Stimulated activated CD4-positive, alpha-beta T cell treated with anti-CD3 and anti-CD28 coated beads, TNF-alpha, amount 100 ng/mL, for 4 hours (primary cell): ENCODE measurements at places on chromosomes 13 and 19.

GRCh38 chr13:43206838-43207237, 183.5 kb downstream of the DNAJC15 start:
- no peak for DNase-seq

DNA sequence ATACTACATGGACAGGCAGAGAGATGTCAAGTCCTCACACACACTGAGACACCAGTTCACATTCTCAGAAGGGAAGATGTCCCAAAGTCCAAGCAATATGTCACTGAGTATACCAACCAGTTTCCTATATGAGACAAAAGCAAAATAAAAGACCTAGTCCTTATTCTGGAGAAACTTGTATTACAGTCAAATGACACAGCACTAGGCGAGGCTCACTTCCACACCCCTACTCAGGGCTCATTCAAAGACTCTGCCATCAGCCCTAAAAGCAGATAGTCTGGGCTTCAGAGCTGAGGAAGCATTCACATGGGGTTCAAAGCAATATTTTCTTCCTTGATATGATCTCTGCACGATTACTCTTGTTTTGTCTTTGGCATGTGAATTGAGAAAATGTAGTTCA, 129.9 kb upstream of the UBL3 start:
- no peak for DNase-seq

DNA sequence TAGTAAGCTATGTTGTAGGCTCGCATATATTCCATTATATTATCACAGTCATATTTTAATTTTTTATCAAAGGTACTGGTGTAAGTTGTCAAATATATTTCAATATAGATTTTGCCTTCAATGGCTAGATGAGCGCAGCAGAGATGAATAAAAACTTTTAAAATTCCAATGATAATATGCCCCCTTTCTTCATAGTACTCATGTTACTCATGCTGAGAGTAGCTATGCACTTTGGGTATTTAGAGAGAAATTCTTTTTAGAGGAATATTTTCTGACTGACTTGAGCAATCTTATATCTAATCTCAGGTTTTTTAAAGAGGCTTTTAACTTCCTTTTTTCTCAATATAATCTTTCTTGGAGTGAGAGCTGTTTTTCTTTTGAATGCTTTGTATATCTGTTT, 11.4 kb downstream of the ZNF254 start:
- no peak for DNase-seq

GRCh38 chr13:112973577-112973951, 4.5 kb downstream of the MCF2L start:
- DNase-seq = no peak

- no peak for DNase-seq
Measured at GRCh38 chr19:29445246-29445645, 80.5 kb upstream of the VSTM2B start.

DNA sequence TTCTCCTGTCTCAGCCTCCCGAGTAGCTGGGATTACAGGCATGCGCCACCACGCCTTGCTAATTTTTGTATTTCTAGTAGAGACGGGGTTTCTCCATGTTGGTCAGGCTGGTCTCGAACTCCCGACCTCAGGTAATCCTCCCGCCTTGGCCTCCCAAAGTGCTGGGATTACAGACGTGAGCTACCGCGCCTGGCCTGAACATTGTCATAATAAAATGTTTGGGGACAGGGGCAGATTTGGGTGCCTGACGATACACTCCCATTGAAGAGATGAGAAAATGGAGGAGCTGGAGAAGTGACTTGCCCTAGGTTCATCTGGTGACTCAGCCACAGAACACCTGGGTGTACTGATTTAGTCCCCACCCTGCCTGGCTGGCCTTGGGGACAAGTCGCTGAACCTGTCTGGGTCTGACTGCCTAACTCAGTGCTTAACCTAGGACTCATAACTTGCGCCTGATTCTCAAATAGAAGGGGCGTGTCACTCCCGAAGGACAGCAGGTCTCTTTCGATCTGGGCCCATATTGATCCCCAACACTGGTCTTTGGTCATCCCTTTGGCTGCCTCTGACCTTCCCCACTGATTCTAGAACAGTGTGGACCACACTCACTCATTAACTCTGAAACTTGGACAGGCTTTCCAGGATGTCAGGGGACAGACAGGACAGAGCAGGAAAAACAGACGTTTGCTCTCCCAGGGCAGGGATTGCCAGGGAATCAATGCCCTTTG, 7.6 kb upstream of the BICRA start:
- no peak for DNase-seq

- no peak for DNase-seq
Measured at GRCh38 chr13:100176801-100177400, 88.0 kb downstream of the PCCA start.

DNA sequence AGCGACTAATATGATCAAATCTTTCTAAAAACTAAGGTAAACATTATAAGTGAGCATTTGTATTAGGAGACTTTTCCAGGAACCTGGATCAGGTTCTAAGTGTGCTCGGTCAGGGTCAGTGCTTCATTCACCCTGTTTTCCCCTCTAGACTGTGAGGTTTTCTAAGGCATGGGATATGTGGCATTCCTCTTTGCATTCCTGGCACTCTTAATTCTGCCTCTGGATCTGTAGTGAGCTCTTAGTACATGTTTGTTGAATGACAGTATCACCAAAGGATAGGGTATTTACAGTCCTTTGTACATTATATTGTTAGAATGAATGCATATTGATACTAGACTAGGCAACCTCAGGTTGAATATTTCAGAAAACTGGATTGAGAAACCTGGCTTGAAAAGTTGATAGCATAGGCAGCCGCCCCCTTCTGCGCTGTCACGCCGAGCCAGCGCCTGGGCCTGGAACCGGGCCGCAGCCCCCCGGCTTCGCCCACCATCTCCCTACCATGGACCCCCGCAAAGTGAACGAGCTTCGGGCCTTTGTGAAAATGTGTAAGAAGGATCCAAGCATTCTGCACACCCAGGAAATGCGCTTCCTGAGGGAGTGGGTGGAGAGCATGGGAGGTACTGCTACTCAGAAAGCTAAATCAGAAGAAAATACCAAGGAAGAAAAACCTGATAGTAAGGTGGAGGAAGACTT, 156.5 kb downstream of the KCNRG start:
- DNase-seq = no peak

GRCh38 chr13:50616101-50616500, 227.4 kb downstream of the DLEU7 start:
- DNase-seq = no peak

DNA sequence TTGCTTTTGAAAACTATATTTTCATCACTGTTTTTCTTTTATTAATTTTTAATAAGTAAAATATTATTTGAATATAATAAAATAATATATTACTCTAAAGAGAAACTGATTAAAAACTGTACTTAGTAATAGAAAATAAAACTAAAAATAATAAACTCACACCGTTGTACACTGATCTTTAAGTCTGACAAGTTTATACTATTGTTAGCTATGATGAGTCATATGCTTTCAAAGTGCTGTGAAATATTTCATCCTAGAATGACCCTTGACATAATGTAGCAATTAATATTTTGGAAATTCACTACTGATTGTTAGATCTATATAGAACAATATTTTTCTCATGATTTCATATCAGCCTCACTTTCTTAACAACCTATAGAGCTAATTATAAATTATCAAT, 1040.6 kb upstream of the SPRY2 start:
- no peak for DNase-seq

DNA sequence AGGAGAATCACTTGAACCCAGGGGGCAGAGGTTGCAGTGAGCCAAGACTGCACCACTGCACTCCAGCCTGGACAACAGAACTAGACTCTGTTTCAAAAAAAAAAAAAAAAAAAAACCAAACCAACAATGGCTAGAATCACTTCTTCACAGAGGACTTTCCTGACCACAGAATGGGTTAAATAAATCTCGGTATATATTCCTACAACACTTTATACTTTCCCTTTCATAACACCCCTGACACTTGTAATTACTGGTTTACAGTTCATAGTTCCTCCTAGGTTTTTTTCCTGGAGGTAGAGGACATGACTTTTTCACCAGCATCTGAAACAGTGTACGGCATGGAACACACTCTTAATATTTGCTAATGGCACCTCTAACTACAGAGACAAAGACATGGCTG, 31.4 kb downstream of the ZDHHC20 start:
- DNase-seq = no peak

DNA sequence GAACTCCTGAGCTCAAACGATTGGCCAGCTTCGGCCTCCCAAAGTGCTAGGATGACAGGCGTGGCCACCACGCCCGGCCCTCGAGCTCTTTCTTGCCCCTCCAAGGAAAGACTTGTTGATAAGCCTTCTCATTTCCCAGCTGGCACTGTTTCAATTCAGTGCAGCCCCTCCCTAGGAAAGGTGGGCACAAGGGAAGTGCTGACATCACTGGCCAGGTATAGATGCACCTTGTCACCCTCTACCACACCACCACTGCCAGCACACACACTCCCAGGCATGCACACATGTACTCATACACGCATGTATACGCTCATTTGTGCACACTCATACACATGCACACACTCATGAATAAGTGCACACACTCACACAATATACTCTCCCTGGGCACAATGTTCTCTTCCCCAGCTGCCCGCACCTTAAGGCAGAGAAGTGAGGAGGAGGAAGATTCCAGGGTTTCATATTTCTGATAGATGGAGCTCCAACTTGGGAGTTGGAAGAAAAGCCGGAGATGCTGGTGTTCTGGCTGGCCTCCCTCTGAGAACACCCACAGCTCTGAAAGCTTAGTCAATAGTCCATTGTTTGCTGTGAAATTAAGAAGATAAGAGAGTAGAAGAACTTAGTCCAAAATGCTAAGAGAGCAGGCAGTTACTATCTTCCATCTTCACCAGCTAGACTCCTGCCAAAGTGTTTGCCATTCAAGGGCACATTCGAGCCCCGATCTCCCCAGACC, 196.7 kb downstream of the FOXO1 start:
- no peak for DNase-seq

- DNase-seq = no peak
Measured at GRCh38 chr13:42247883-42248282, 24.1 kb upstream of the AKAP11 start.

GRCh38 chr13:46507981-46508380, 45.0 kb upstream of the LRCH1 start:
- DNase-seq = no peak

DNA sequence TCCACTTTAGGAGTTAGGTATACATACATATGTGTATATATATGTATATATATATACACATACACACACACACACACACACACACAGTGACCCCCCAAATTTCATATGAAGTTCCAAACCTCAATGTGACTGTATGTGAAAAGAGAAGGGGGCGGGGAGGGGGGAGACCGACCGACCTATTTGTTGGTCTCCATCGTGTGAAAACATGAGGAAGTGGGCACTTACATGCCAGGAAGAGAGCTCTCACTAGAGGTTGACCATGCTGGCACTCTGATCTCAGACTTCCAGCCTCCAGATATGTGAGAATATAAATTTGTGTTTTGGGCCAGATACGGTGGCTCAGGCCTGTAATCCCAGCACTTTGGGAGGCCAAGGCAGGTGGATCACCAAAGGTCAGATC, 24.6 kb downstream of the ZNF562 start:
- DNase-seq = no peak

DNA sequence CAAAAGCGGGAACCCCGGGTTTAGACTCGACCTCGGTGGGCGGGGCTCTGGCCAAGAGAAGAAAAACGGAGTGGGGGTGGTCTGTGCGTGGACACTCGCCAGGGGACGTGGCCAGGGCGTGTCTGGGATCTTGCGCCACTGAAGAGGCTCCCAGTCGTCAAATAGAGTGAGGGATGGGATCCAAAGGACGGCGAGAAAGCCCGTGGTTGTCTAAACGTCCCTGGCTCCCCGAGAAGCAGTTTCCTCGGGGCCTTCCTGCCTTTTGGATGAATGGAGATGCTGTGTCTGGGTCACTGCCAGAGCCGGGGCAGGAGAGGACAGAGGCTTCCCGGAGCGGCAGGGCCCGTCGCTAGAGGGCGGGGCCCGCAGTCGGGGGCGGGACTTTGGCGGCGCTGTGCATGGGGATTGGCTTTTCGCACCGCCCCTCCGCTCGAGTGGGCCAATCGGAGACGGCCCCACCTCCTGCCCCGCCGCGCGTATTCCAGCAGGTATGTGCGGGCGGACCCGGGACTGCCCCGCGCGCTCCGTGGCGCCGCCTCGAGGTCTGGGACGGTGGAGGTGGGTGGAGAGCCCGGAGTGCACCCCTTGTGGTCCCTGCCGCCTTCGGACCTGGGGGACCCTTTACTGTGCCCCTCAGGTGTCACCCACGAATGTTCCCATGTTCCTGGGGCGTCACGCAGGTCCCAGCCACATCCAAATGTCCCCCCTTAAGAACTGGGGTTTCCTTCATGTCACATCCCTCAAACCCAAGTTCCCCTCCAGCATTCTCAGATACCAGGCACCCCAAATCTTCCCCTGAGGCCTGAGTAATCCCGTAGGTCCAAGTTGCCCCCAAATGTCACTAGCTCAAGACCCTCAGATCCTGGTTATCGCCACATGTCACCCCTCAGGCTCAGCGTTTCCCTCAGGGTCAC, 38.3 kb downstream of the ZSWIM4 start:
- DNase-seq = peak; percentile 88

DNA sequence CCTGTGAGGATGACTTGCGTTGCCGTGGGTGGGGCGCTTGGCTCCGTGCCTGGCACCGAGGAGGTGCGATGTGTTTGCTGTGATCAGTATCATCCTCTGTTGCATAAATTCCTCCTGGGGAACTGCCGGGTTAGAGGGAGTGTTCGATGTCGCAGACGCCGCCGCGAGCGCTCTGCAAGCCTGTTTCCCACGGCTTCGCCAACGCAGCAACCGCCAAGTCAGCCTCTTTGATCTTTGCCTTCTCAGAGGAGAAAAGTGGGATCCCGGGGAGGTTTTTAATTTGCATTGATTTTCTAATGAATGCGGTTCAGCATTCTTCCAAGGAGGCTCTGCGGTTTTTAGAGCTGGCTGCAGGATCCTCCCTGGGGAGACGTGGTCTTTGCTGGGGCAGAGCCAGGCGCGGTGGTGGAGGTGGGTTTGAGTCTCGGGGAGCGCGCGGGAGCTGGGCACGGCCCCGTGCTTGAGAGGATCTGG, 7.6 kb downstream of the GPR32 start:
- no peak for DNase-seq

DNA sequence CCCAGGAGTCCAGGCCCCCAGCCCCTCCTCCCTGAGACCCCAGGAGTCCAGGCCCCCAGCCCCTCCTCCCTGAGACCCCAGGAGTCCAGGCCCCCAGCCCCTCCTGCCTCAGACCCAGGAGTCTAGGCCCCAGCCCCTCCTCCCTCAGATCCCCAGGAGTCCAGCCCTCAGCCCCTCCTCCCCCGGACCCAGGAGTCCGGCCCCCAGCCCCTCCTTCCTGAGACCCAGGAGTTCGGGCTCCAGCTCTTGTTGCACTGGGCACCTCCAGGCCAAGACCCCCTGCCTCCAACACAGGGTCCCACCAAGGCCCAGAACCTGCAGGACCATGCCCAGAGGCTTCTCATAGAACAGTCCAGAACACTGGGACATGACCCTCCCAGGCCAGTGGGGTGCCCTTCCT, 3.8 kb downstream of the ERCC1 start:
- no peak for DNase-seq
